ENCODE measurements at places on chromosomes 1 and 21.
A peak's percentile ranks its signal among the peaks of the same experiment; 100 is the strongest.

DNA sequence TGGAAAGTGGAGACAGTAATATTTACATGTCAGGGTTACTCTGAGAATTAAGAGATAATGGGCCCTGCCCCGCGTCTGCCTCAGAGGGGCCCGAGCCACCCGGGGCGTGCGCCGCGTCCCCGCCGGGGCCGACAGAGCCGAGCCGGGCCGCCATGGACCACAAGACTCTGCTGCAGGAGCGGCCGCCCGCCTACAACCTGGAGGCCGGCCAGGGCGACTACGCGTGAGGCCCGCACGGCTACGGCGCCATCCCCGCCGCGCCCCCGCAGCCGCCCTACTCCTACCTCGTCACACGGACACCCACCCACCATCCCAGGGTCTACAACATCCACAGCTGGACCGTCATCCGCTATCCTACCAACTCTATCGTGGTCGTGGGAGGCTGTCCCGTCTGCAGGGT lies 35.1 kb upstream of the LRRC39 start:
- peaks cover 2% of the 10 kb centered on the region for H3K36me3 ChIP-seq
- no peaks in the 10 kb centered on the region for H3K27me3 ChIP-seq
- H3K27ac ChIP-seq: no peak overlapping the region
- H3K4me1 ChIP-seq: no peaks in the 10 kb centered on the region
- no peak for DNase-seq

GRCh38 chr1:207836591-207837347 lies 74.2 kb downstream of the CD34 start:
- H3K27me3 ChIP-seq: no peaks in the 10 kb centered on the region
- no peak overlapping the region for H3K4me3 ChIP-seq
- H3K36me3 ChIP-seq: no peaks in the 10 kb centered on the region
- no peak overlapping the region for H3K27ac ChIP-seq

- H3K36me3 ChIP-seq: no peaks in the 10 kb centered on the region
- H3K4me1 ChIP-seq: no peaks in the 10 kb centered on the region
- no peak for DNase-seq
- H3K27ac ChIP-seq: no peak overlapping the region
- no peak overlapping the region for H3K4me3 ChIP-seq
- no peaks in the 10 kb centered on the region for H3K27me3 ChIP-seq
These were observed 71.3 kb upstream of the LRRN2 start for GRCh38 chr1:204756811-204757210.

GRCh38 chr1:165342587-165342986 lies 13.9 kb downstream of the LMX1A start:
- H3K36me3 ChIP-seq: no peaks in the 10 kb centered on the region
- no peak overlapping the region for H3K4me3 ChIP-seq
- no peaks in the 10 kb centered on the region for H3K27me3 ChIP-seq
- no peaks in the 10 kb centered on the region for H3K4me1 ChIP-seq

GRCh38 chr1:59139396-59139795 lies 157.5 kb upstream of the FGGY start:
- H3K4me1 ChIP-seq: peaks cover 25% of the 10 kb centered on the region
- DNase-seq: no peak
- H3K27ac ChIP-seq: no peak overlapping the region
- H3K36me3 ChIP-seq: no peaks in the 10 kb centered on the region
- no peaks in the 10 kb centered on the region for H3K27me3 ChIP-seq

DNA sequence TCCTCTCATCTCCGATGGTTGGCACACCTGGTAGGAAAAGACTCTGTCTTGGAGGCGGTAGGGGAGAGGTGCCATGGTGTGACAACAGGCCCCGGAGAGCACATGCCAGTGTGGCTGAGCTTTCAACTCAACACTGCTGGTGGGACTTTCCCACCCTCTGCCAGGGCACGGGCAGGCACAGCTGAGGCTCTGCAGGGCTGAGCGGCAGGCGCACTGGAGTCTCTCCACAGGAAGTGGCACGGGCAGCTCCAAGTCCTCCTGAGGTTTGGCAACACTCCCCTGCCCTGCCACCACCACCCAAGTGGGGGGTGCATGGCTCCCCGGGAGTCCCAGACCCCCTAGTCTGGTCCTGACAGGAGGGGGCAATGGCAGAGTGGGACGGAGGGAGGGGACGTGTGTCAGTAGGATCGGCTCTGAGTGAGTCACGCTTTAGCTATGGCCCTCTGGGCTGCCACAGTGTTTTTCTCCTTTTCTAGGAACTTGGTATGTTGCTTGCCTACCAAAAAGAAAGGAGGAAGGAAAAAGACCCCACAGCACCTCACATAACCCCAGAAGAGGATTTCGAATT lies 27.3 kb upstream of the EVA1B start:
- H3K4me1 ChIP-seq: peaks cover 48% of the 10 kb centered on the region
- peak; percentile 71 for DNase-seq
- H3K4me3 ChIP-seq: no peak overlapping the region
- H3K27me3 ChIP-seq: no peaks in the 10 kb centered on the region
- H3K36me3 ChIP-seq: peaks cover 35% of the 10 kb centered on the region

DNA sequence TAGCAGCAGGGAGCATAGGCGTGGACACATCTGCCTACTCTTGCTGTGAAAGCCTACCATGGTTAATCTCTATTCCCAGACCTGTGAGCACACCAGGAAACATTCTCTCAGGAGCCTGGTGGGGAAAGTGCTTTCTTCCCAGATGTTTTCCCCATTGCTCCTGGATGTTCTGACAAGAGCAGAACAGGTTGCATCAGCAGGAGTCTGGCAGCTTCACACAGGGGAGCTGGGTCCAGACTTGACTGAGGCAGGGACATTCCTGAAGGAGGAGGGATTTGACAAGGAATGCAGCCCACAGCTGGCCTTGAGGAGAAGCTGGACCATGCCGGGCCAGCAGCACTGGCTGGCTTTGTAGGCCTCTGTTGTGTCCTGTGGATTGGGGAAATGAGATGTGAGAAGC lies 21.0 kb upstream of the ARTN start:
- no peak overlapping the region for H3K27ac ChIP-seq
- no peaks in the 10 kb centered on the region for H3K36me3 ChIP-seq
- H3K4me3 ChIP-seq: no peak overlapping the region

DNA sequence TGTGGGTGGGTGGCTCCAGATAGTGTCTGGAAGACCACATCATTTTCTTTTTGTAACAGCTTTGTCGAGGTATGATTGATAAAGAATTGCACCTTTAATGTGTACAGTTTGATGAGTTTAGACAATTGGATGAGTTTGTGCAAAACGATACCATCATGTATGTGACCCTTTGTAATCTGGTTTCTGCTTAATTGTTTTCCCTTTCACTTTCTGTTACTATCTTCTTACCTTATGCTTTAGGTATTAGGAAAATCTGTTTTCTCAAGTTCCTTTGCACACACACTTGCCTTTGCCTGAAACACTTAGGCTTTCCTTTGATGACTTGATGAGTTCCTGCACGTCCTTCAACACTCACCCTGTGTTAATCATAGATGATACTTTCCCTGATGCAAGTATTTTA lies 6.8 kb downstream of the OR10Z1 start:
- H3K27me3 ChIP-seq: no peaks in the 10 kb centered on the region
- H3K36me3 ChIP-seq: no peaks in the 10 kb centered on the region
- no peaks in the 10 kb centered on the region for H3K4me1 ChIP-seq
- H3K4me3 ChIP-seq: no peak overlapping the region

- H3K27me3 ChIP-seq: no peaks in the 10 kb centered on the region
- no peak overlapping the region for H3K4me3 ChIP-seq
- no peaks in the 10 kb centered on the region for H3K36me3 ChIP-seq
- H3K27ac ChIP-seq: no peak overlapping the region
- no peak for DNase-seq
These were observed 141.2 kb downstream of the VPS13D start for GRCh38 chr1:12371053-12371452.

DNA sequence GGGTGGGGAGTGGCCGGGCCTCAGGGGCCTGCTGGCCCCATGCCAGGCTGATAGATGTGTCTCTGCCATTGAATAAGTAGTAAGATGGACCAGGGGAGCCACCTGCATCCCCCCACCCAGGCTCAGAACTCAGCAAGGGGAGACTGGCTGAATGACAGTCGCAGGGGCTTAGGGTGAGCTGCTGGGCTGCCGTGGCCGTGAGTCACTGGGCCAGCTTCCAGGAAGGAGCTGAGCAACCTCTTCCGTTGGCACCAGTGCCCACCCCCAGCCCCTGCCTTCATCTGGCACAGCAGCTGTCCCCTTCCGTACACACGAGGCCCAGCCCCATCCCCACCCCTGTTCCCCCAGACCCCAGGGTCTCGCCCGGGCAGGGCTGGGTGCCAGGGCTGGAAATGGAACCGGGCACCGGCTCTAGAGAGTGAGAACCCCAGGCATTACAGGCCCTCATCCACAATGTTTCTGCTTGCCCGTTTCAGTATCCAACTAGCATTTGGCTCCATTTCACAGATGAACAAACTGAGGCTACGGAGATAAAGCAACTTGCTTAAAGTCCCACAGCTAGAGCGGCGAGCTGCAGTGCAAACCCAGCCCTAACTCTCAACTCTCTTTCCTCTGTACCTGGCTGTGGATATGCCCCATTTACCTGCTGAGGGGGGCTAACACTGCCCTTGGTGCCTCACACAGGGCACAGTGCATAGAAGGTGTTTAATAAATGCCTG lies 10.2 kb downstream of the WNT4 start:
- H3K36me3 ChIP-seq: no peaks in the 10 kb centered on the region
- H3K27ac ChIP-seq: no peak overlapping the region
- no peaks in the 10 kb centered on the region for H3K27me3 ChIP-seq

DNA sequence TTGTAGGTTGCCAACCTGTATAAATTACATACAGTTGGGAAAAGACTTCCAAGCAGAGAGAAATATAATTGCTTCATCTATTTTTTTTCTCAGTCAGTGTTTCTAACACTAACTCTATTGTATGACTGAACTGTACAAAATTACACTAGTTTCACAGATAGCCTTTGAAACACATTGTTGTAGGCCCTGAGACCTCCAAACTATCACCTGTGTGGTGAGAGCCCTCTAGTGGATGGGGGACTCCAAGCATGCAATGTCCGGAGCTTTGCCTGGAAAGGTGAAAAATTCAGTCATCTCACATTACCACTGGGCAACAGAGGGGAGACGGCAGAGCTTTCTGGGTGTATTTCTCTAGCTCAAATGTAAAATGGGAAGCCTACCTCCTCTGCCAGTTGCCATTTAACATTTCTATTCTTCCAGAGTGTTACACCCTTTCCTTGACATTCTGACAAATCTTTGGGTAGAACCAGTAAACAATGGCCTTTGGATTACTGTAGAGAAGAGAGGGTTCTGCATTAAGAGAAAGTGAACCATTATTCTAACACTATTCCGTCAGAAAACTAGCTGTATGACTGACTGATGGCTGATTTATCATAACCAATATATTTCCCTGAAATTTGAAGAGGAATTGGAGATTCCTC lies 212.2 kb downstream of the LYPLAL1 start:
- no peak overlapping the region for H3K4me3 ChIP-seq
- no peaks in the 10 kb centered on the region for H3K4me1 ChIP-seq
- no peak overlapping the region for H3K27ac ChIP-seq
- H3K36me3 ChIP-seq: no peaks in the 10 kb centered on the region

DNA sequence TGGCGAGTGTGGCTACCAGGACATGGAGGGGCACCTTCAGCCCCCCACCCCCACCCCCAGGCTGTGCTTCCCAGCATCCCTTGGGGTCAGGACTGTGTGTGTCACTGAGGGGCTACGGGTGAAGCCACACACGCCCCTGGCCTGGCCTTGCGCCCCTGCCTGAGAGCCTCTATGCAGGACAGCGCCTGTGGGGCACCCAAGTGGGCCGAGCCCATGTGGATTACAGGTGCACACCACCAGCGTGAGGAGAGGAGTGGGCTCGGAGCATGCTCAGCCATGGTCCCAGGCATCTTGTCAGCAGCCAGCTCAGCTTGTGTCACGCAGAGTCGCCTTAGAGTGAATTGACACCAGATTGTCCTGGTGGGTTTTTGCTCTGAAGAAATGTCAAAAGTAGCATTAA lies 27.9 kb downstream of the FAAP20 start:
- no peak overlapping the region for H3K27ac ChIP-seq
- H3K36me3 ChIP-seq: no peaks in the 10 kb centered on the region
- no peaks in the 10 kb centered on the region for H3K27me3 ChIP-seq
- no peaks in the 10 kb centered on the region for H3K4me1 ChIP-seq

DNA sequence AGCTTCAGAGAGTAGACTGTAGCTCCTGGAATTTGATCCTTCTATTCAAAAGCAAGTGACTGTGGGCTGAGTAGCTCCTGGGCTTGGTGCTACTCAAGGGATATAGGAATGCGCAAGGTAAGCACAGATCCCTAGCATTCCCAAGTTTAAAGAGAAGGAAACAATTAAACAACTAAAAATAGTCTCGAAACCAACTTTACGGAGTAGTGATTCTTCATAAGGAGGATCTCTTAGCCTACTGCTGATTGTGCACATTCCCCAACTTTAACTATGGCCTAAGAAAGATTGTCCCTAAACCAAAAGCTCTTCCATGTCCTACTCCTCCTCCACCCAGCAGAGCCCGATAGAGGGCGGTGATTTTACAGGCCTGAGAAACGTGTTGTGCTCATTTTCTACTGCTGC lies 226.5 kb upstream of the CAMK1G start:
- H3K27me3 ChIP-seq: no peaks in the 10 kb centered on the region
- no peak for DNase-seq
- no peaks in the 10 kb centered on the region for H3K36me3 ChIP-seq
- no peaks in the 10 kb centered on the region for H3K4me1 ChIP-seq

DNA sequence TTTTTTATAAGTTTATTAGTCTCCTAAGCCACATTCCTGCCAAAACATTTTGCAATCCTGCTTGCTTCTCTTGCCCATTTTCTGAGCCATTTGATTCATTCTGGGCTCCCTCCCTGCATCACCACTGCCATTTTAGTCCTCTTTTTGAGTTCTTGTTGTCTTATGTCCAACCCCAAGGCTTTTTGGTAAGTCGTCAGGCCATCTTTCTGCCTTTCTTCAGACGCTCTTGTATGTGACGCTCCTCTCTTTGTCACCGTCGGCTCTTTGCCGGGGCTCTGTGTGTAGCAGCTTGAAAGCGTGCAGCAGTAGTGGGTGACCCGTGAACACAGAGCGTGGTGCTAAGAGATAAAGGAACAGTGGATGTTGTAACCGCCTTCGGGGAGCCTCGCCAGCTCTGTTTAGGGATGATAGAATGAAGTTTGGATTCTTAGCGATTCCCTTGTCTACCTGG lies 14.6 kb downstream of the HUNK start:
- no peak overlapping the region for H3K27ac ChIP-seq
- H3K4me1 ChIP-seq: no peaks in the 10 kb centered on the region
- no peak overlapping the region for H3K4me3 ChIP-seq
- no peaks in the 10 kb centered on the region for H3K36me3 ChIP-seq
- no peaks in the 10 kb centered on the region for H3K27me3 ChIP-seq

DNA sequence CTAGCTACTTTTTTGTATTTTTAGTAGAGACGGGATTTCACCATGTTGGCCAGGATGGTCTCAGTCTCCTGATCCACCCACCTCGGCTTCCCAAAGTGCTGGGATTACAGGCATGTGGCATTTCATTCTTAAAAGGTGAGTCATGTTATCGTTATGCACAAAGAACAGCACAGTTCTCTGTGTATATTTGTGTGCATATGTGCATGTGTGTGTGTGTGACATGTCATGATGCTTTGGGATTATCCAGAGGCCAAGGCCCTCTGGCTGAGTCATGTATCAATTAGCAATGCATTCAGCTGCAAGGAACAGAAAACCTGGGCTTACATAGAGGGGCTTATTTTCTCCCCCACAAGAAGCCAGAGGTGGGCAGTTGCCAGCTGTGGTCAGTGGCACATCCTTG lies 301.7 kb upstream of the KAZN start:
- no peak overlapping the region for H3K27ac ChIP-seq
- peaks cover 4% of the 10 kb centered on the region for H3K27me3 ChIP-seq
- no peak overlapping the region for H3K4me3 ChIP-seq
- peak; percentile 84 for DNase-seq
- H3K4me1 ChIP-seq: no peaks in the 10 kb centered on the region

GRCh38 chr1:174875306-174875705 lies 124.4 kb upstream of the CACYBP start:
- H3K27me3 ChIP-seq: no peaks in the 10 kb centered on the region
- H3K27ac ChIP-seq: no peak overlapping the region
- no peaks in the 10 kb centered on the region for H3K4me1 ChIP-seq
- no peak for DNase-seq
- no peaks in the 10 kb centered on the region for H3K36me3 ChIP-seq
- no peak overlapping the region for H3K4me3 ChIP-seq

Data from fibroblast of lung (primary cell).